ENCODE measurements at places on chromosomes 1 and 21.

- DNase-seq: no peak
Measured at GRCh38 chr1:169347688-169348382, 19.8 kb downstream of the NME7 start.

DNA sequence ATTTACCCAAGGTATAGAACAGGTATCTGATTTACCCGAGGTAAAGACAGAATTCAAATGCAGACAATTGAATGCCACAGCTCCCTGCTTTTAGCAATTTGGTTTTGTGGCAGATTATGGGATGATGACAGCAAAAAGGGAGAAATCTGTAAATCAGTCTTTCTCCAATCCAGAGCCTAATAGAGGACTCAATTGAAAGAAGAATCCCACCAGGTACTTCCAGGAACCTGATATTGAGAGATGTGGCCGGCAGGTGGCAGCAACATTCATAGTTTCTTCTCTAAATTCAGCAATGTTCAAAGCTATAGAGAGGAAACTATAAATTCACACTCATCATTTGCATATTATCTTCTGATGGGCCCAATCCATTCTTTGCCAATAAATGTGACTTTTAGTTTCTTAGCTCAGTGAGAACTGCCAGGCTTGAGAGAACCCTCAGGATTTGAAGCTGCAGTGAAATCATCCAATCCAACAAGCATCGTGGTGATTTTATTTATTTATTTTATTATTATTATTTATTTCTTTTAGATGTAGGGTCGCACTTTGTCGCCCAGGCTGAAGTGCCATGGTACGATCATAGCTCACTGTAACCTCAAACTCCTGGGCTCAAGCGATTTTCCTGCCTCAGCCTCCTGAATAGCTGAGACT, 9.8 kb upstream of the PHACTR4 start:
- DNase-seq: no peak

DNA sequence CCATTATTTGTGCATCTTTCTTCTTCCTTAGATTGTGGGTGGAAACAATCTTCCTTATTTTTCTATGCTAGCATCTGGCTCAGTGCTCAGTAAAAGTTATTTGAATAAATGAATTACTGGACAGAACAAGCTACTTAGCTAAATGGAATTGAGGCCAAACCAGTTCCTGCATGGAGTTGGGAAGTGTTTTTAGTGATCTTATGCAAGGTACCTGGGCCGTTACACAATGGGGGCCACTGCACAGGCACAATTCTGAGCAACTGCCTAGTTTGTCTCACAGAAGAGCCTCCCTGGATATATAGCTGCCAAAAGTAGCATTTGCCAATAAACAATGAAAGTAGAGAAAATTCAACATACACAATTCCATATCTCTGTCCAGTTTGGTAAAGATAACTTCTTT, 27.0 kb upstream of the SERBP1 start:
- no peak for DNase-seq

DNA sequence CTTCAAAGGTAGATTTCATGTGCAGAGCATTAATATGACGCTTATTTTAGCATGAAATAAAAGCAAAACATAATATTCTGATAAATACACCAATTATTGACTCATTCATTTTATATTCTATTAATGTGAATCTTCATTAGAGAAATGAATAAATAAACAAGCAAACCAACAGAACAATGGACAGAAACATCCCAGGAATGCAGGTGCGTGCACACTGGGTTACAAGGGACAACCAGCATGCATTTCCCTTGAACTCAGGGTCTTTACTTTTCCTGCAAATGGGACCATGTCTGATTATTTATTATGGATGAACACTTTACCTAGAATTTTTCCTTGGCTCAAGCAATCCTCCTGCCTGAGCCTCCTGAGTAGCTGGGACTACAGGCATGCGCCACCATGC, 13.5 kb downstream of the LRRC53 start:
- DNase-seq: no peak

DNA sequence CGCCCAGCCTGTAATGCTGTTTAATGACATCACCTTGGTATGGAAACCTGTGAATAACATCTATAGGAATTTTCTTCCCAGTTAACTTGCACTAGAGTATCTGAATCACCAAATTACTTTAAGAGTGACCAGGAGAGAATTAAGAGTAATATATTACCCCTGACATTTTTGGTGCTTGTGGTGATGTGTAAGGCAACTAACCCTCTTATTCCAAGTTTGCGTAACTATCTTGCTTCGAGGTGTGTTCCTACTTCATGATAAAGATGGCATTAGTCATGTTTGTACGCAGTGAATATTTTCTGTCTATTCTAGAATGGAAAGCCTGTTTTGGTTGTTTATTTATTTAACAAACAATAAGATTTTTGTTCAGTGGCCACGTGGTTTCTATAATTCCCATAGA, 131.3 kb downstream of the ZP4 start:
- no peak for DNase-seq

GRCh38 chr1:31576743-31577455, 584 bp downstream of the TINAGL1 start:
- no peak for DNase-seq

DNA sequence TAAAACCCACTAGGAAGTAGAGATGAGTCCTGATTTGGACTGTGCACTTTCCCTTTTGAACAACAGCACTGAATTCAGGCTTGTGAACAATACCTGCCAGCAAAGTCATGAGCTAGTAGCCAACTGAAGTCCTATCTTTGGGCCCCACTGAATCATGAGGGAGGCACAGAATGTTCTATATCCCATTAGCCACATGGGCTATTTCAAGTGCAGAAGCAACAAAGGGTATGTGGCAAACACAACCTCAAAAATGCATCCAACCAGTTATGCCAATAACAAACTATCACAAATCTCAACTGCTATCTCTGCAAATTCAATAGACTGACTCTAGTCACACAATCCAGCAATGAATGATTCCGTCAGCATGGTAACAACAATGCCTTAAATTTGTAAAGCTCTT, 276.0 kb downstream of the MRPL39 start:
- DNase-seq: no peak

DNA sequence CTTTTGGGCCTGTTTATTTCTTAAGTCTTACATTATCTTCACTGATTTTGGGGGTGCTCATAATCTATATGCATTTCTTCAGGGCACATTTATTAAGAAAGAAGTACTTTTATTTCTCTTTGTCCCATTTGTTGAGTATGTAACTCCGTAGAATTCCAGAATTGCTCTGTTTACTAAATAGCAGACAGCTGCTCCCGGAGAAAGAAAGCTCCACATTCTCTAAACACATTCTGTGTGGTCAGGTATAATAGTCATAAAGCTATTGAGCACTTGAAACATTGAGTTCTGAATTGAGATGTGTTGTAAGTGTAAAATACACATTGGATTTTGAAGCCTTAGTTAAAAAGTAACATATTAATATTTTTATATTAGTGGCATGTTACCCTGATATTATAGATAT, 206.5 kb downstream of the SPATA17 start:
- DNase-seq: no peak

DNA sequence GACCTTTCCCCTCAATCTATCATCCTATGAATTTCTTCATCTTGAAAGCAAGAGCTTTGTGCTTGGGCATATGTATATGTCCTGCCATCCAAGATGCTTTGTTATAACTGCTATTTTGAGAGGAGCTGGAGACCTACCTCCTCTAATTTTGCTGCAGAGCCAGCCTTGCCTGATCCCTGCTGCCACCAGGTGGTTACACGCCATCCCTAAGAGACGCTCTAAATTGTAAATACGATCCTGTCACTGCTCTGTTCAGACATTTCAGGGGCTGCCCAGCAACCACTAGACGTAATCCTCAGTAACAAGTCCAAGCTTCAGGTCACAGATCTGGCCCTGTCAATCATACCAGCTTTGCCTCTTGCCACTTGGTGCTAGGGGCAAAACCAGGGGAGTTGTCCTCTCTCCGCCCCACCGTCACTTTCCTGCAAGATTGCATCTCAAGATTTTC, 32.9 kb downstream of the GPA33 start:
- DNase-seq: no peak

GRCh38 chr1:185351734-185352466, 34.9 kb upstream of the IVNS1ABP start:
- no peak for DNase-seq

DNA sequence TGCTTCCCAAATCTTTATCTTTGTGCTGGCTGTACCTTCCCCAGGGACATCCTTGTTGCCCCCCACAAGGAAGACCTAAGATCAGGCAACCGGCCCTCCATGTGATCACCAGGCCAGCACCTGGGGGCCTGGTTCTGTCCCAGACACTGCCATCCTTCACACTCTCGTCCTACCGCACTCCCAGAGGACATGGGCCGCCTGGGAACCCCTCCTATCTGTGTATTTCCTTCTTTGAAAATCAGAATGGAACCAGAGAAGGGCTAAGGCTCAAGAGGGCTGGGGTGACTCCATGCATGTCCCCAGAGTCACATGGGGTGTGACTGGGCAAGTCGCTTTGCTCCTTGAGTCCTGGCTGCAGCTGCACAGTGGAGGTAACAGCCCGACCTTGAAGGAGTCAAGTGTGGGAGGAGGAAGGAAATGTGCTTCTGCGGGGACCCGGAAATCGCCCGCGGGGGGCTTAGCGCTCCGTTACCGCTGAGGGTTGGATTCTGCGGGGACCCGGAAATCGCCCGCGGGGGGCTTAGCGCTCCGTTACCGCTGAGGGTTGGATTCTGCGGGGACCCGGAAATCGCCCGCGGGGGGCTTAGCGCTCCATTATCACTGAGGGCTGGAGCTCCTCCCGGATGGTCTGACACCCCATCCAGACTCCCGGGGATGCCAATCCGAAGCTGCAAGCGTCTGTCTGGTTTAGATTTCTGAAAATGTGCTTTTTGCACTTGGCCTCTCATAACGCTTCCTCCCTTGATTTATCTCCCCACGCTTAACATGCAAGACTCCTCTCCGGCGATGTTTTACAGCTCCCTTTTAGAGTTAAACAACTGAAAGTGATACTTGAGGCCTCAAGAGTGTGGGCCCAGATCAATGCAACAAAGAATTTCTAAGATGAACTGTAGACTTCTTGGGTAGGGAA, 278.9 kb downstream of the NPHP4 start:
- no peak for DNase-seq

GRCh38 chr1:39689635-39690034, 1.6 kb downstream of the HPCAL4 start:
- no peak for DNase-seq

GRCh38 chr1:11842154-11843041, 5.2 kb downstream of the NPPA start:
- DNase-seq: no peak

DNA sequence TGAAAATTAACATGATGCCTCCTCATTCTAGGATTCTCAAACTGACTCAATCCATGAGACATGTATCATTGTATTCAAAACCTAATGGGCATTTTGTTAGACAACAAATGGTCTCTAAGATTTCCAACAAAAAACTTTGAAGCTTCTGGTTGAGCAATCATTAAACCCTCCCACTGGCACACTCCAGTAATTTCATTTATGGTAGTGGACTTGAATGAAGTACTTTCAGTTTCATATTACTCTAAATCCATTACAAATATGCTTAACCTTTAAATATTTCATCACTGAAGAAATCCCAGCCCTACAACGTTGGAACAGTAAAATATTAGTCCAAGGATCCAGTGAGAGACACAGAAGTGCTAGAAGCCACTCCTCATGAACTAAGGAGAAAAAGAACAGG, 43.5 kb downstream of the GBP6 start:
- DNase-seq: no peak

DNA sequence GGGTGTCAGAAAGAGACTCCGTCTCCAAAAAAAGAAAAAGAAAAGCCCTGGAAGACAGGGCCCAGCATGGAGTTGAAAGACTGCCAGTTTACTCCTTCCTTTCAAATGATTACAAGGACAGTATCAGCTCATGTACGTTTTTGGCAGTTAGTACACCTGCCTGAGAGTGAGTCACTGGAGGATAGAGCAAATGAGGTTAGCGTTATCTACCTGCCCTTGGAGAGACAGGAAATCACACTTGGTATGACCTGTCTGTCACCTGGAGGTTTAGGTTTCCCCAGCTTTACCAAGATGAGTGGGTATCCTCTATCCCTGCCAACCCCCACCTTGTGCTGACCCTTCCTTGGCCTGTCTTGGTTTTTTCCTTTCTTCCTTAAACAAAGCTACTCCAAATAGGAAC, 96.8 kb upstream of the BMP8A start:
- DNase-seq: no peak

DNA sequence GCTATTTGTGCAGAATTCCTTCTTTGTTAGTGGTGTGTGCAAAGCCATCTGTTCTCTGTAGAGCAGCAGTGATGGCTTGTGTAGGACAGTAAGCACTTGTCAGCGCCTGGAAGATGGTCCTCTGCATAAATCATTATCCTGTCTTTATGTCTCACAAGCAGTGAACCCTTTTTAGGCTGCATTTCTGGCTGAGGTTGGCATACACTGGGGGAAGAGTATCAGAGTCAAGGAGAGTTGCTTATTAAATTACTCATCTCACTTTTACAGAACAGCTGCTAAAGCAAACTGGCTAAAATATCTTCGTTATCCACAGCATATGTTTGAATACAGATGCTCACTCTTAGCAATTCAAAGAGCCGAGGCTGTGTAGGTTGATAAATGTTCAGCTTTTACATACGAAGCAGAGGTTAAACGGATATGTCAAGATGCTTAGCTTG, 54.6 kb upstream of the NCAM2 start:
- no peak for DNase-seq

DNA sequence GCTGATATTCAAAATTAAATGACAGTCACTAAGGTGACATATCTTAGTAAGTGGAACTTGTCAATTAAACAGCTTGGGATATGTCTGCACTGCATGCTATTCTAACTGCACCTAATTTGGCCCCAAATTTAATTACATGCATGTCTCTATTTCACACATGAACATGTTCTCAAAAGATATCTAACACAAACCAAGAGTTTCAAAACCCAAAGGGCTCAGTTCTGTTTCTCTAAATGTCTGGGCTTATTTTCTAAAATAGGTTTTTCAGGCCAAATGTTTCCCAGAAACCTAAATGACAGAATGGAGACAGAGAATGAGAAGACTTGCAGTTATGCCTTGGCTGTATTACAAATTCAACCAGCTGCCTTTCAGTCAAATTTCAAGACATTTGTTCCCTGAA, 11.3 kb downstream of the RAB29 start:
- no peak for DNase-seq

DNA sequence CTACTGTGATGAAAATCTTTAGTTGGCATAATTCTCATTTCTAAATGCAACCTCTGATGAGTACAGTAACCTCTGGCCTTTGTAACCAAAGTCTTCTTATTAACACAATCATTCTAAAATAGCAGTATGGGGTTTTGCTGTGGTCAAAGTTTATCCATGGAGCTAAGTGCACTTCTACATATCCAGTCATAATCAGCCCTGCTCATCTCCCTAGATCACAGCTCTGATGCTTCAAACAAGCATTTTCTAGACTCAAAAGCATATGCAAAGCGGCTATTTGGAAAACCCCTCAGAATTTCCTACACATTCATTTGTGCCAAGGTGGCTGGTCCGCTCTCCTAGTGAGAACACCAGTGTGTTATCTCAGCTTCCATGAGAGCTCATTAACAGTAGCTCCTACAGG, 418.6 kb downstream of the MRPL39 start:
- no peak for DNase-seq

DNA sequence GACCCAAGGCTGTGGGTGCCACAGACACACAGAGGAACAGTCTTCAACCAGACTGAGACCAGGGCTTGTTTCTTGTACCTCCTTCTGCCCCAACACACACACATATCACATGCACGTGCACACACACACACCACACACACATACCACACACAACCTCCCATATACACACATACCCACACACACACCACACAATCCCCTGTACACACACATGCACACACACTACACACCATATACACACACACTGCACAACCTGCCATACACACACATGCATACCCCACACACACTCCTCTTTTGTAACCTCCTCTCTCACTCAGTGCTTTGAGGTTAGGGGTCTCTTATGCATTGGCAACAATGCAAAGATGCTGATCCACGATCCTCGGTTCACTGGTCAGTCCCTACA, 217.0 kb downstream of the AJAP1 start:
- DNase-seq: no peak
